Astrocyte of the spinal cord (primary cell): ENCODE measurements at places on chromosomes 5 and 9.

GRCh38 chr5:142141463-142141862, 32.9 kb downstream of the NDFIP1 start:
- DNase-seq: no peak

- DNase-seq: peak; percentile 86
These were observed 27.6 kb upstream of the CDKN2AIPNL start for GRCh38 chr5:134439210-134439654.

- DNase-seq: peak; percentile 27
These were observed 67.8 kb downstream of the FAT2 start for GRCh38 chr5:151523335-151523734.

DNA sequence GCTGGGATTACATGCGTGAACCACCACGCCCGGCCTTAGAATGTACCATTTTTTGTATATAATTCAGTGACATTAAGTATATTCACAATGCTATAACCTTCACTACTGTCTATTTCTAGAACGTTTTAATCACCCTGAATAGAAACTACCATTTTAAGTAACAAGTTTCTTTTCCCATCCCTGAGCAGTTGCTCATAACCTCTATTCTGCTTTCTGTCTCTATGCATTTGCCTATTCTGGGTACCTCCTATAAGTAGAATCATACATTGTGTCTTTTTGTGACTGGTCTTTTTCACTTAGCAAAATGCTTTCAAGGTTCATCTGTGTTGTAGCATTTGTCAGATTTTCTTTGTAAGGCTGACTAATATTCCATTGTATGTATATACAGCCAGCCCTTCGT, 39.9 kb downstream of the DDX46 start:
- no peak for DNase-seq

DNA sequence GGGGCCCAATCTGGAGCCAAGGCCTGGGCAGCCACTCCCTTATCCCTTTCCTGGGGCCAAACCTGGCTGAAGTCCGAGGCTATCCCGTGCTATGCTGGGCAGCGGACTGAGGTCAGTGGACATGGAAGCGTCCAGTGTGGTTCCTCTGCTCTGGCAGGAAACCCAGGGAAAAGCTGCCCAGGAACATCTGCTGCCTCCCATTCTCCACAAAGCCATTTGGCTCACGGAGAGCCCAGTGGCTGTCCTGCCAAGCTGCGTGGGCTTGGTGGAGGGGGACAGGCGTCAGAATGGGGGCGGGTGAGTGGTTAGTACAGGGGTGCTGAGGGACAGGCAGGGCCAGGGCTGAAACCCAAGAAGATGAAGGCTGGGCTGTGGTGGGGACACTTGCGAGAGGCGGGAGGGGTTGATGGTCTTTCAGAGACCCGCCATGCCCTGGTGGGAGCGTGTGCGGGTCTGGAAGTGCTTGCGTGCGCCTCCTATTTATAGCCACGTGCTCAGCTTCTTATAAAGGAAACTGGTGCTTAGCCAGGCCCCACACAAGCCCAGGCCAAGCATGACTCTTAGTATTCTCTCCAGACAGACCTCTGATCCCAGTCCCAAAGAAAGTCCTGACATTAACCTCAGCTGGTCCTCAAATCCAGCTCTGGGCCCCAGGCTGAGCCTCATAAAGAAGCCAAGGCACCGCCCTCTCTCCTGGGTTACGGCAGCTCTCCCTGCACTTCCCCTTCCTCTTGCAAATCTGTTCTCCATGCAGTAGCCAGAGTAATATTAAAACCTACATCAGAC, 9.4 kb upstream of the SLC6A7 start:
- DNase-seq: no peak

GRCh38 chr9:115115924-115116323, 2.0 kb downstream of the TNC start:
- peak; percentile 63 for DNase-seq

- DNase-seq: no peak
These were observed 3.5 kb upstream of the GBGT1 start for GRCh38 chr9:133167096-133167730.

GRCh38 chr5:34055667-34056066, 12.7 kb upstream of the C1QTNF3 start:
- DNase-seq: no peak

DNA sequence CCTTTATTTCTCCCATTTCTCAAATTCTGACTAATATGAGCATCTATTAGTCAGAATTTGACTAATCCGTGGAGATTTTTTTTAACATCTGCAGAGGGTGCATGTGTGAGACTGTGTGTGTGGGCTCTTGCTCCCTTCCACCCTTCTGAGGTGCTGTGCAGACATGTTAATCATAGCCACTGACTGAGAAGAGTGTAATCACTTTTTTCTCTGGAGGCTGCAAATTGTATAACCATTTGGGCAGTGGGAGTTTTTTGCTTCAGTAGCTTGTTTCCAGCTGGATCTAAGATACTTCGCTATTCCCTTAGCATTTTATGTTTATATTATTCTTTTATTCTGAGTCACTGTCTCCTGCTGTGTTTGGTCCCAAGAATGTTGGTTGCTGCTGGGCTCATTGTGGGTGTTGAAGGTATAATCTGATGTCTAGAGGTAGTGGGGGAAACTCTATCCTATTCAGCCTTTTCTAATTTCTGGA, 66.2 kb downstream of the ARHGEF28 start:
- peak; percentile 94 for DNase-seq

GRCh38 chr5:80042330-80042729, 7.2 kb downstream of the THBS4 start:
- DNase-seq: no peak

- no peak for DNase-seq
These were observed 1.9 kb downstream of the NOTCH1 start for GRCh38 chr9:136543830-136544547.

DNA sequence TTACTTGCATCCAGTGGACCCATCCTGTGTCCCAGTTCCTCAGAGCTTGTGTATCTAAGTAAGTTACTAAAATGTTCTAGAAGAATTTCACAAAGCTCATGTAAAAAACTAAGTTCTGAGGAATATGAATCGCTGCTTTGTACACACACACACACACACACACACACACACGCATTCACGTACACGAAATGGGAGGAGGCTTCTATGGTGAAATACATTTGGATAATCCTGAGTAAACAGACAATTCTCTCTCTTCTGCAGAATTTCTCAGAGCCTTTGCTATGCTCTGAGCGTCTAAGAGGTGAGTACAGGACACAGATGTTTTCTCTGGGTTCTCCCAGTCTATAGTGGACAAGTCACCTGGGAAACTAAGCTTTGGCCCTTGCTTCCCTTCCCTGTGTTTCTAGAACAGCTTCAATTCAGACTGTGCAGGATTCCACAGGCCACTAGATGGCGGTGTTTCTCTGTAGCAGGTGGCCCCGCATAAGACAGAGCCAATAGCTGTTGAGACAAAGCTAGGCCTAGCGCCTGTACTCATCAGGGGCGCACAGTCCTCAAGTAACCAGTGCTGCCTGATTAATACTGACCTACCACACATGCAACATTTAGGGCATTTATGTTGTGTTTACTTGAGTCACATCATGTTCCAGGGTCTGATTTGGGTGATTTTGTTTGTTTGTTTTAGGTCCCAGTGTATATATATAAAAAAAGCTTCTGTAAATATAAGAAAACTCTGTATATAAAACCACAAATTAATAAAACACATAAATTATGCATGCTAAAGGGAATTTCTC, 114.8 kb downstream of the LIFR start:
- DNase-seq: peak; percentile 92

GRCh38 chr5:42057254-42057690, 132.2 kb downstream of the FBXO4 start:
- DNase-seq: peak; percentile 37

DNA sequence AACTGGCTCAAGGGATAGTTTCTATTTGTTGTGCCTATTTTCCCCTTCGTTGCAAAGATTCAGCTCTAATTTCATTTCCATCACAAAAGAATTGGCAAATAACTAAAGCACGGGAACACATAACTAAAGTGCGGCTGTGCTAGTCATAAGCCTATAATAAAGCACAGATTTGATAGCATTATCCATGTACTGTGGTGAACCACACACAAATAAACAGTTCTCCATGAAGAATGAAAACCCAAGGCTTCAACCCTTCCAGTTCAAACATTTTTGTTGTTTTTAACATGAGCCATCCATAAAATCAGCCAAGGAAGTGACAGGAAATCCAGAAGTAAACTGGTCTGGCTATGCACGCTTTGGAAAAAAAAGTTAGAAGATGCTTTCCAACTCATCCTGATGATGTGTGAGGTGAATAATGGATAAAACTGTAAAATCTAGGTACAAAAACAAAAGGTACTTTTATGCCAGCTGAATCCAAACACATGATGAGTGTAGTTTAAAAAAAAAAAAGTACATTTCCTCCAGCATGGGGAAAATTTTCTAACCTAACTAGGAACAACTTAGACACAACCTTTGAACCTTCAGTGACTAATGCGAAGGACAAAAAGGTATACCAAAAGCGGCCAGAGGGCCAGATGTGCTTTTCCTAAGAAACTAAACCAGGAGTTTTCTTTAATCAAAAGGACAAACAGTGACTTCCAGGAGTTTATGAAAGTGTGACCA, 10.2 kb downstream of the ZNF608 start:
- DNase-seq: peak; percentile 90

DNA sequence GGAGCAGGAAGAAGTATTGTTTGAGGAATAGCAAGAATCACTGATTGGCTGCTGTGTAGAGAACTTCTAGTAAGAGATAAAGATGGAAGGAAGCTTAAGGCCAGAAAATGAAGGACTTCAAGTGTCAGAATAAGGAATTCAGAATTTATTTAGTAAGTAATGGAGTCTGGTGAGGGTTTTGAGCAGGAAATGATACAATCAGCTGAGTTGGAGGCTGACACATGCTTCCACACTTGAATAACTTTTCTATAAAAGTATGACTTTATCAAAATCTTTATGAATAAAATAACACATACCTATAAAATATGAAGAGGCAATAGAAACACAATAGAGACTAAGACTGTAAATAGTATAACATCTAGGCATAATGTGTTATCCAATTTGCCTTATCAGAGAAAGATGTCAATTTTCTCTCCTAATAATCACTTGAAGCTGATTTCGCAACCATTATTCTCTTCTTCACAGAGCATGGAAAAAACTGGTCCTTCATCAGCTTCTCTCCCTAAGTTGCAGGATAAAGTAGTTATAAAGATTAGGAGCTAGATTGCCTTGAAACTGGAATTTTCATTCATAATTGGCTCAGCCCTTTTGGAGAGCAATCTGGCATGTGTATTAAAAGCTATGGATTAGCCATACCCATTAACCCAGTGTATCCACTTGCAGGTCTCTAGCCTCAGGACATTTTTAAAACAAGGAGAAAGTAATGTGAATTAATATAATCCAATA, 143.4 kb downstream of the ZNF608 start:
- DNase-seq: no peak

DNA sequence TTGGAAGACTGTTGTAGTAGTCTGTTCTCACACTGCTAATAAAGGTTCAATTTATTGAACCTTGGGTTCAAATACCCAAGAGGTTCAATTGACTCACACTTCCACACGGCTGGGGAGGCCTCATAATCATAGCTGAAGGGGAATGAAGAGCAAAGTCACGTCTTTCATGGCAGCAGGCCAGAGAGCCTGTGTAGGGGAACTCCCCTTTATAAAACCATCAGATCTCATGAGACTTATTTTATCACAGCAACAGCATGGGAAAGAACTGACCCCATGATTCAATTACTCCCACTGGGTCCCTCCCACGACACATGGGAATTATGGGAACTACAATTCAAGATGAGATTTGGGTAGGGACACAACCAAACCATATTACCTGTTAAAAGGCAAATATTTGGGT, 268.2 kb downstream of the TMEM167A start:
- no peak for DNase-seq

- no peak for DNase-seq
These were observed 1174.2 kb upstream of the C9orf72 start for GRCh38 chr9:28747351-28747985.

DNA sequence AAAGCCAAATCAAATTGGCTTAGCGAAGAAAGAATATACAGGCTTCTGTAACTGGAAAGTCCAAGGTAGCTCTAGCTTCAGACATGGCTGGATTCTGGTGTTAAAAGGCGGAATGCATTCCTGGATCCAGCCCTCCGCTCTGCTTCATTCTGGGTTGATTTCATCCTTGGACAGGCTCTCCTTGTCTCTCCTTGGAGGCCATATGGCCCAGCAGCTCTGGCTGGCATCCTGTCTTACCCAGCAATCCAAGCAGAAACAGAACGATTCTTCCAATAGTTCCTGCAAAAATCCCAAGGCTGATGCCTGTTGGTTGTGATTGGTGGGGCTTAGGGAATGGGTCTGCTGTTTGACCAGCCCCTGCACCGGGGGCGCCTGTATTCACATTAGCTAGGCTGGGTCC, 37.0 kb upstream of the SAP30L start:
- DNase-seq: no peak

DNA sequence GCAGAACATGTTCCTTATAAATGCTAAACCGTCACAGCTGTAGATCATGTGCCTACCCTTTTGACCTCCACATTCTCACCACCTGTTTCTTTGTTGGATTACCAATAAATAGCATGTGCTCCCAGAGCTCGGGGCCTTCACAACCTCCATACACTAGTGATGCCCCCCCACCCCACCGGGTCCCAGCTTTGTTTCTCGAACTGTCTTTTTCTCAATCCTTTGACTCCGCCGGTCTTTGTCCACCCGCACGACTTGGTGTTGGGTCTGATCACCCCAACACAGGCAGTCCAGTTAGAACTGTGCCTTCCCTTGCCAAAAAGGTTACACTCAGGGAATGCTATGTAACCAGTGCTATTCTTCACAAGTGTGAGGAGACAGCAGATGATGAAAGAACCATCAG, 485.9 kb upstream of the C9orf72 start:
- no peak for DNase-seq

DNA sequence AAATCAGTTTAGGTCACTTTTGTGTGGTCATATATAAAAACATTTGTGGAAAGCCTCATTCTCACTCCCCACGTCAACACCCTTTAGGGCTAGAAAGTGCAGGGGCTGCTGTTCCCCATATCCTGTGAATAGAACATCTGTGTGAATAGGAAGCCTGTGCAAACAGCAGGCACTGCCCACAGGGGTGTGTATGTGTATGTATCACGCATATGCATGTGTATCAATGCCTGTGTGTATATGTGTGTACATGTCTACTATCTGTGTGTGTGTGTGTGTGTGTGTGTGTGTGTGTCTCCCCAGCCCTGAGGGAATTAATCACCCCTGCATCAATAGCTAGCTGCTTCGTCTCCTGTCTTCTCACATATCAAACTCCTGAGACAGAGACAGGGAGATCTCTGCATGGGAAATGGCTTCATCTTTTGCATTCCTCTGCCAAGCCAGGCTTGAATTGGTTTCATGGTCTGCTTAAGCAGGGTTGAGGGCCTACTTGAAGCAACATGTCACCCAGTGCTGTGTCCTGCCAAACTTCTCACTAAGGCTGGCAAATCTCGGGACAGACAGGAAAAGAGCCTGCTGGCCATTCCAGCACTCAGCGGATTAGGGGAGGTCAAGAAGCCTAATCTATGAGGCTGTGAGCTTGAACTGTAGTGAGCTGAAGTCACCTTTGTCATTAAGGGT, 265.8 kb downstream of the ADAMTSL1 start:
- no peak for DNase-seq

GRCh38 chr9:107894572-107895261, 405.1 kb upstream of the KLF4 start:
- DNase-seq: no peak

GRCh38 chr5:100840370-100840769, 62.7 kb downstream of the ST8SIA4 start:
- peak; percentile 55 for DNase-seq
